Neural crest cell (in vitro differentiated cells): ENCODE measurements at places on chromosomes 16 and 17.
A peak's percentile ranks its signal among the peaks of the same experiment; 100 is the strongest.

GRCh38 chr16:10618710-10619209 lies 38.4 kb upstream of the EMP2 start:
- DNase-seq: no peak

- no peak for DNase-seq
These were observed 47.8 kb downstream of the ITFG1 start for GRCh38 chr16:47413041-47413440.

- DNase-seq: no peak
These were observed 32.7 kb upstream of the LITAF start for GRCh38 chr16:11619327-11619851.

- DNase-seq: no peak
These were observed 261.4 kb downstream of the MAP2K4 start for GRCh38 chr17:12282056-12282455.

GRCh38 chr16:68722119-68723024 lies 14.7 kb upstream of the CDH1 start:
- DNase-seq: no peak

DNA sequence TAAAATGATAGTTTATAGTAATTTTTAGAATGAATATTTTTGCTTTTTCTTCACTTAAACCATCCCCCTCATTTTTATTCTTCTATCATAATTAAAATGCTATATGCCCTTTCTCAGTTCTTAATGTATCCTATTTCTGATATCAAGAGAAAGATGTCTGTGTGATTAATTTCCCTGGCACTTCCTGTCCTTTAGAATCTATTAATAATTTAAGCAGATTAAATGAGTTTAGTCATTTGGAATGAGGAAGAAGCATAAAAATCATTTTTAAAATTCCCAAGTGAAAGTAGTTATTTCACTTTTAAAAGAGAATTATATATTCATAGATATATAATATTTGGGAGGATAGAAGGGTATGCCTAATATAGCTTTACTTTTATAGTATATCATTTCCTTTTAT lies 27.8 kb upstream of the CDR2 start:
- DNase-seq: no peak

DNA sequence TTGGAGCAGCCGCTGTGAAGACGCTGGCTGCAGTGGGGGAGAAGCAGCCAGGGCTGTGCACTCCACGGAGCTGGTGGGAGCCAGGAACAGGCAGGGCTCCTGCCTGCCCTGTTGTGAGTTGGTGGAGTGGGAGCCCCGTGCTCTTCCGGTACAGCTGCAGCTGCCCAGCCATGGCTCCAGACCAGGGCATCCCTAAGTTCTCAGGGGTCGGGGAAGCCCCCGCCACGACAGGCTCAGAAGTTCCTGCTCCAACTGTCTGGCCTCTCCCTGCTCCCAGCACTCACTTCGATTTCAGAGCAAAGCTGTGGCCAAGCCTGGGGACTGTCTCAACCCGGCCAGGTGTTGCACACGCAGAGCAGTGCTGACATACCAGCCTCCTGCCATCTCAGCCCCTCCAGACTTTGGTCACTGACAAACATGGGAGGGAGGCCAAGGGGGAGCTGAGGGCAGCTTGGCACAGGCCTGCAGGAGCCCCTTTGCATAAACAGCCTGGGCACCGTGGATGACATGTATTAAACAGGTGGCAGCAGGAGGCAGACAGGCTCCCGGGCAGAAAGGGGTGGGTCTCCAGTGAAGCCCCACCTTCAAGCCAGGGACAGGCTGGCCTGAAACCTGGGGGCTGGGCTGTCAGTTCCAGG lies 13.9 kb upstream of the KDM8 start:
- DNase-seq: no peak

GRCh38 chr17:3888343-3889171 lies 4.3 kb downstream of the CAMKK1 start:
- DNase-seq: no peak

DNA sequence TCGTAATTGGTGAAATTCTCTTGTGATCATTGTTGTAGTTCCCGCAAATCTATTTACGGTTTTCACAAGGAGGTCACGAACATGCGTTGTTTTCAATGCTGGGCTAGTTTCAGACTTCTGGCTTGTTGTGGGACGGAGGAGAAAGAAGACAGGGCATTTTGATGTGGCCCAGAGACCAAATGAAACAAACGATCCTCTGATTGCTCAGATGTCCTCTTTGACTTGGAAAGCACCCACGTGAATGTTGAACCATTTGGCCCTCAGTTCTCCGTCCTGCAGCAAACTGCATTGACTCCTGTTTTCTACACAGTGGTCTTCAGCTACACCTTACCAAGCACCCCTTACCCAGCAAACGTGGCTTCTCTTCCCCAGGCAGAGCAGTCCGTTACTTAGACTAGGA lies 391.0 kb downstream of the WWOX start:
- DNase-seq: no peak

DNA sequence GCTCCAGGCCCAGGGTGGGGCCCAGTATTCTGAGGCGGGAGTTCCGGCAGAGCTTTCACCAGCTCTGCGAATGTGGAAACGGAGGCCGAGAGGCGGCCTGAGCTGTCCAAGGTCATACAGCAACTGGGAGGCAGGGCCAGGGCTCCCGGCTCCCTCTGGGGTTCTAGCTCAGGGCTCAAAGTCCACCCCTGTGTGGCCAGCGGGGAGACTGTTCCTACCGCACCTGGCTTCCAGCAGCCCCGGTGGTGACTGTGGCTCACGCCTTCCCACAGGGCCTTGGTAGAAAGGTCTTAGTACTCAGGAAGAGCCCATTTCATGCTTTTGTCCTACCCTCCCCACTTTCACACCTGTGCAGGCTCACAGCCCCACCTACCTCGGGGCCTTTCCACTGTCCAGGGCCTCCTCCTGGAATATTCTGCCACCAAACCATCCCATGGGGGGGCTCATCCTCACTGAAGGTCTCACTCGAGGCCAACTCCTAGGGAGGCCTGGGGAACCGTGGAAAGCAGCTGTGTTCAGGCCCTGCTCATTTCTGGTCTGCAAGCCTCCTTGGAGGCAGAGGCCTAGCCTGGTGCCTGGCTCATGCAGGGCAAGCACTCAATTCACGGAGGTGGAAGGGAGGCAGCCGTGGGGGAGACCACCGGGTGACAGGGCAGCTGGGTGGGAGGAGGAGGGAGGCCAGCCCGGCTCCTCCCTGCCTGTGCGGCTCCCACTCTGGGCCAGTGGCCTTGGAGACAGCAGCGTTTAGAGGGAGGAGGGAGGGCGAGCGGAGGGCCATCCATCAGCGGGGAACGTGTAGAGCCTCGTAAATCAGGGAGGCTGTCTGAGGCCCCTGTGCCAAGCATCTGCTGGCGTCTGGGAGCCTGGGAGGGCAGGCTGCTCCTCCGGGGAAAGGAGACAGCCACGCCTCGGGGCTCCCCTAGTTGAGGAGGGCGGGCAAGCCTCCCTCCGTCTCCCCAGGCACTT lies 12.7 kb upstream of the DOC2B start:
- no peak for DNase-seq

GRCh38 chr16:48959204-48959603 lies 322.4 kb downstream of the CBLN1 start:
- DNase-seq: no peak

GRCh38 chr16:47392081-47392480 lies 68.8 kb downstream of the ITFG1 start:
- DNase-seq: no peak

GRCh38 chr16:77834635-77835540 lies 46.5 kb downstream of the VAT1L start:
- no peak for DNase-seq

GRCh38 chr16:66943426-66944053 lies 8.2 kb downstream of the CES2 start:
- DNase-seq: no peak

DNA sequence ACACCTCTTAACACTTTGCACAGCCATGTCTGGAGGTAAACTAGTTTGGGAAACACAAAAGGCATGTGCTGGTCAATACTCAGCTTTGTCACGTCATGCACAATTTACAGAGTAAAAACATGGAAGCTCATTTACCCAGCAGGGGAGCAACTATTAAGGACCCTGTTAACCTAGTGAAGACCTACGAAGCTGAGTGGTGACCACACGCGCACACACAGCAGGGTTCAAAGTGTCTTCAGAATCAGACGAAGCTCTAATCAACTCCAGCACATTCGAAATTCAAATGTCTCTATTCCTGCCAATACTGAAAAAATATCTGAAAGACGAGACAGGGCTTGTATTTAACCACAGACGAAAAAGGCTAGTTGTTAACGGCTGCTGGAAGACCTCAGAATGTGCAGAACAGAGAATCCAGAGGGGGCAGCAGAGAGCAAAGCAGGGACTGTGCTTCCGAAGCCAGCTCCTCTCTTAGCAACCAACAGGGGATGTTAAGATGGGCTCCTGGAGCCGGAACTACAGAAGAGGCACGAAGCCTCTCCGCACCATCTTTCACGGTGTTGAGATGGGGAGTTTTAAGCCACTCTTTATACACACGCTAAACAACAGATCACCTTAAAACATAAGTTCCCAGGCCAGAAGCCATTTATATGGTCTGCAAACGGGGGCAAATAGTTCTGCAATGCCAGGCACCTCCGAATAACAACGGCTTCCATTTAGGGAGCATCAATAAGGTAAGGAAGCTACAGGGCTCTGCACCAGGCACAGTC lies 45.7 kb downstream of the CMTM4 start:
- DNase-seq: peak; percentile 89

DNA sequence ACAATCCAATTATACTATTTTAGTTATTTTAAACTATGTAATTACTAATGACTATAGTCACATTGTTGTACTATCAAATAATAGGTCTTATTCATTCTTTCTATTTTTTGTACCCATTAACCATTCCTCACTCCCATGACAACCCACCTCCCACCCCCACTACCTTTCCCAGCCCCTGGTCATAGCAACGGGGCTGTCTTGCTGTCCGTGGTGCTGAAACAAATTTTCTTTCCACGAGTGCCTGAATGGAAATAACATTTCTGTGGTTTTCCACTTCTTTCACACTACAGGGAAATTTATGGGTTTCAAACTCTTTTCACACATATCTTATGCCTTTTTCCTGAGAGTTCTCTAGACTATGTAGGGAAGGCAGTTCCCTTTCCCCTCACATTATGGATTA lies 326.6 kb downstream of the PHKB start:
- DNase-seq: peak; percentile 39

DNA sequence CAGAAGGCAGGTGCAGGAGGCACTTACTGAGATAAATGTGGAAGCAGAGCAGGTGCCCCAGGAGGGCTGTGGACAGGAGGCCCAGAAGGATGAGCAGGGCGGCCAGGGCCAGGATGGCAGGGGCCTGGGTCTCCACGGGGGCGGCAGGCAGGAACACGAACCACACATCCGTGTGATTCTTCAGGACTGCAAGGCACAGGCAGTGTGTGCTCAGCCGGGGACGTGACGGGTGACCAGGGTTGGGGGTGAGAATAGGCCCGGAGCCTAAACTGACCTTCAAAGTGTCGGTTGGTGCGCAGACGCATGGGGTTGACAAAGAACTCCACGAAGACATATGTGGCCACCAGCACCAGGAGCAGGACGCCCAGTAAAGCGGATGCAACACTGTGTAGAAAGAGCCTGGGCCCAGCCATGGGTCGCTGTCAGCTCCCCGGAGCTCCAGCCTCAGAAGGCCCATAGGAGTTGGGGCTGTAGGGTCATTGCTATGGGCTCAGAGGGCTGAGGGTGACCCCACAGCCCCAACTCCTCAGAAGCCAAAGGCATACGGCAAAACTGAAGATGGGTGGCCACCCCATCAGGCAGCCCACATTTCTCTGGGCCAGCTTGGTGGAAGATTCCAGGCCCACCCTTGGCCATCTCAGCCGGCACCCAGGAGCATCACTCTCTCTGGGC lies 5.4 kb upstream of the TPPP3 start:
- no peak for DNase-seq

DNA sequence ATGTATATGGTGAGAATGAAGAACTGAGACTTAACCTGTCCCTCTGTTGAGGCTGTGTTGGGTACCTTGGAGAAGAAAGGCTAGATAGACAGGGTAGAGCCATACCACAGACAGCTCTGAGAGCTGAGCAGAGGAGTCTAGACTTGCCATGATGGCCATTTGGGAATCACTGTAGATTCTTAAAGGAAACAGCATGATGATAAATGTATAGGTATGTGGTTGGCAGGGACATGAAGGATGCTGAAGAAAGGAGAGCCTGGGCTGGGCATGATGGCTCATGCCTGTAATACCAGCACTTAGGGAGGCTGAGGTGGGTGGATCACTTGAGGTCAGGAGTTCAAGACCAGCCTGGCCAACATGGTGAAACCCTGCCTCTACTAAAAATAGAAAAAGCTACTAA lies 114.4 kb upstream of the HAS3 start:
- no peak for DNase-seq
